LHCN-M2 (cell line): ENCODE measurements at places on chromosomes 2 and 18. TPM values are rescaled to one million over a fixed set of nuclear protein-coding genes. Genes with fewer than 3 reads are reported as not detected.

The DCAF17 gene
- 16.5 and 24.6 TPM in 2 replicates for total RNA-seq

The NT5DC4 gene
- total RNA-seq = not detected in 2 replicates

GRCh38 chr2:203149194-203149593 lies 89.6 kb upstream of the CYP20A1 start:
- no peak for DNase-seq

DNA sequence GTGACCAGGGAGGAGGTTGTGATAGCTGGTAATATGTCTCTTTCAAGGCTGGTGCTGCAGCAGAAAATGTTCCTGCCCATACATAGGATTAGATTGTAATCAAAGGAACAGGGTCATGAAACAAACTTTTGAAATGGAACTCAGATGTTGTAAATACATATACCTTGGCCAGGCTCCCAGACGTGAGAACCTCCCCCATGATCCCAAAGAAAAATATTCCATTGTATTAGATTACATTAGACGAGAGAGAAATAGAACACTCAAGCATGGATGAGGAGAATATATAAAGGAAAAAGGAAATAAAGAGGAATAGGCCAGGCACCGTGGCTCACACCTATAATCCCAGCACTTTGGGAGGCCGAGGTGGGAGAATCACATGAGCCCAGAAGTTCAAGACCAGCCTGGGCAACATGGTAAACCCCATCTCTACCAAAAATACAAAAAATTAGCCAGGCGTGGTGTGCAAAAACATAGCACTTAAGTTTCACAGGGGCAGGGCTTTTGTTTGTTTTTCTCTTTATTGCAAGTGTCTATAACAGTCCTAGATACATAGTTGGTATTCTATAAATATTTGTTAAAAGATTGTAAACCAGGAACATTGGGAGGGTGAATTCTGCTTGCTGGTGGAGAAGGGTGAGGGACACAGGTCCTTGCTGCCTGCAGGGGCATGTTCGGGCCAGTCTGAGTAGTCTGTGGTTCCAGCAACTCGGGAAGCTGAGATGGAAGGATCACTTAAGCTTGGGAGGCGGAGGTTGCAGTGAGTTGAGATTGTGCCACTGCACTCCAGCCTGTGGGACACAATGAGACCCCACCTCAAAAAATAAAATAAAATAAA lies 52.8 kb downstream of the RPL37A start:
- DNase-seq = peak; percentile 44

DNA sequence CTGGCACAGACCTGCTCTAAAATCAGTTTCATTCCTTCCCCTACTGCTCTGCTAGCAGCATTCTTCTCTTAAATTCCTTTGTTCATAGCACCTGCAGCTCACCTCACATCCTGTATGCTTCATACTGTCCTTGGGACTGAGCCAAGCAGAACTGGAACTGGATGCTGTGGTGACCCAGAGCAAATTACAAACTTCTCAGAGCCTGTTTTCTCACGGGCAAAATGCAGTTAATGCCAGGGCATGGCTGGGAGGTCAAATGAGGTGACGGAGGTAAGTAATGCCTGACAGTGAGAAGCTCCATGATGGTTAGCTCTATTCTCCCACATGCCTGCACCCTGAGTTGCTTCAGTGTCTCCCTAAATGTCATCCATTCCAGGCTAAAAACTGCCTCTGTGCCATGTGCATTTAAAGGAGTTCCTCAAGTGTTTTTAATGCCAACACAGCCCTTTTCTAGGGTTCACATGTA lies 29.7 kb downstream of the C2orf42 start:
- no peak for DNase-seq
